Daoy (cell line): ENCODE measurements at places on chromosomes 3 and 15. TPM values are rescaled to one million over a fixed set of nuclear protein-coding genes. Genes with fewer than 3 reads are reported as not detected.

The EHHADH gene
- total RNA-seq: 7.4 and 8.6 TPM in 2 replicates

GRCh38 chr3:10193692-10194327, 29.1 kb downstream of the IRAK2 start:
- DNase-seq: no peak

DNA sequence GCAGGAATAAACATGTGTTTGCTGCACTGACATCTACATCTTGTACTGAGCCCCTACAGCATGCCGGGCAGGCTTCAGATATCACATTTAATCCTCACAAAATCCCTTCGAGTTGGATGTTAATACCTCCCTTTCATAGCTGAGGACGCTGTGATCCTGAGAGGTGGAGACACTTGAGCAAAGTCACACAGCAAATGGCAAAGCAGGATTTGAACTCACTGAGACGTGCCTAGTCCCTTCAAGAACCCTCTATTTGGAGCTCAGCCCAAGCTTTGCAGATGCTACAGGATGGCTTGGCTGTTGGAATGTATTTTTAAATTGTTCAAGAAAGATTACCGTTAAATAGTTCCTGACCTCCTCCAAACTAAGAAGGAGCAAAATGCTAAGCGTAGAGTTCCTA, 64.6 kb upstream of the SLC6A6 start:
- no peak for DNase-seq

DNA sequence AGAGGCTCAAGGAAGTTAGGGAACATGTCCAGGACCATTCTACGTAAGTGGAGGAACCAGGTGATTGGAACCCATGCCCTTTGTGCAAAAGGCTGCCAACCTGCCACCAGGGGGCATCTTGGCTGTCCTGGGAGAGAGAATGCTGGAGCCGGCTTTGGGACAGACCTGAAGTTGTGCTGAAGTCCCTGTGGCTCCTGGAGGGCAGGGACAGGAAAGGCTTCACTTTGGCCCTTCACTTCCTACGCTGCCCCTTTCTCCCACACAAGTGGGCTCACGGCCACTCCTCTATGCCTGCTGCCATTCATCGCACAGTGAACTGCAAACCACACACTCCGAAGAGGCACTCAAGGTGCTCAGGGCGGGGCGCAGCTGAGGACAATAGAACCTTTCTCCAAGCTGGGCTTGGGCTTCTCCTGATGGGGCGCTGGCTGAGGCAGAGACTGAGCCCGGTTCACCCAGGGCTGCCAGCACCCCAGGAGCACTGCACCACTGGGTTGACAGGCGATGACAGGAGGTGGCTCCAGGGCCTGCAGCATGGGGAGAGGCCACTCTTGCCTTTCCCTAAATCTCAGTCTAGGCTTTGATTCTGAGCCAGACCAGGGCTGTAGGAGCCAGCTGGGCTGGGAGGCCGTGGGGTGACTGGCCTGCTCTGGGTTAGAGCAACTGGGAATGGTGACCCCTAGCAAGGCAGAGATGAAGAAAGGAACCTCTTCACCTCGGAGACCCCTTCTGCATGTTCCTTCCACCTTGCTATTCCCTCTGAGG, 8.4 kb downstream of the SHF start:
- peak; percentile 41 for DNase-seq

GRCh38 chr15:82093774-82094211, 48.0 kb upstream of the MEX3B start:
- peak; percentile 89 for DNase-seq
